ENCODE measurements at places on chromosomes 4 and X.

- DNase-seq = peak; percentile 4
Observed at GRCh38 chrX:33434256-33435092, 223.1 kb upstream of the DMD start.

DNA sequence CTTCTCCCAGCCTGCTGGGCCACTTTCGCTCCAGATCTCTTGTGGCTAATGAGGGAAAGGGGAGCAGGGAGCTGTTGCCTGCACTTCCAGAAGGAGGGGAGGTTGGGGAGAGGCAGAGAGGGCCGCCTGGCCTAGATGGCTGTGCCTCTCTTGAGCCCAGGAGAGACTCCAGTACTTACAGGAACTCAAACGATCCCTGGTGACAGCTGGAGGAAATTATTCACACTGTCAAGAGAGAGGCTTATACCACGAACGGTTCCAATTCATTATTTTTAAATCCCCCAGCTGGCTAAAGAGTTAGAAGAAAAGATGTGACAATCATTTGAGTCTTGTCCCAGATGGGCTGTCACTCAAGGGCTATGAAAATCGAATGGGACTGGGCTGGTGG lies 96.1 kb downstream of the PHKA2 start:
- no peak for DNase-seq

DNA sequence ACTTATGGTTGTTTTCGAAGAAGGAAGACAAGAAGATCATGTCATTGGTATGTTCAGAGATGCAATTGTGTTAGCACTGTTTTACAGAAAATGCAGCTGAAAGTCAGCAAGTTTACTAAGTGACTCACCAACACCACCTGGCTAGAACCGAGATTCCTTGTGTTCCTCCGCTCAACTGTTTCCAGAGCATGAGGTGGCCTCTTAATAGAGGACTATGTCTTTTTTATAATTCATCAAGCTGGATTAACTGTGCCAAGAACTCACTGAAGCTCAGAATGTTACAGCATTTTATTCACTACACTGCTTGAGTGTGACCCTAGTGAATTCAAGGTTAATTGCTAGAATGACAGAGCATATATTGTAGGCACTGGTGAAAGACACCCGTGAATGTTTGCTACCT lies 1573.5 kb upstream of the TENM3 start:
- DNase-seq = no peak

DNA sequence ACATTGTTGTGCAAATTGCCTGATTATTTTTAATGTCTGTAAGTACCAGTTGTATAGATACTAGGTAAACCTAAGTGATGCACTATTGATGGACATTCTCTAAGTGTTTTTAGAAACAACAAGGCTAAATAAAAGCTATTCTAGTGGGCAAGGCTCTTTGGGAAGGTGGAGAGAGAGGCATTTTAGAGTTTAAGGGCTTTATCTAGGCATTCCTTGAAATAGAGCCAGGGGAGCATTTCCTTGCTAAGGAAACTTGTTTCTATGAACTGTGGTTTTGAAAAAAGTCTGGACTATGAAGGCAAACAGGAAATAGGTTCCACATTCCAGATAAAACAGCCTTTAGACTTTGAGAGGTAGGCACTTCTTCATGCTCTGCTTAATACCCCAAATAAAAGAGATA lies 23.8 kb downstream of the BMX start:
- no peak for DNase-seq

DNA sequence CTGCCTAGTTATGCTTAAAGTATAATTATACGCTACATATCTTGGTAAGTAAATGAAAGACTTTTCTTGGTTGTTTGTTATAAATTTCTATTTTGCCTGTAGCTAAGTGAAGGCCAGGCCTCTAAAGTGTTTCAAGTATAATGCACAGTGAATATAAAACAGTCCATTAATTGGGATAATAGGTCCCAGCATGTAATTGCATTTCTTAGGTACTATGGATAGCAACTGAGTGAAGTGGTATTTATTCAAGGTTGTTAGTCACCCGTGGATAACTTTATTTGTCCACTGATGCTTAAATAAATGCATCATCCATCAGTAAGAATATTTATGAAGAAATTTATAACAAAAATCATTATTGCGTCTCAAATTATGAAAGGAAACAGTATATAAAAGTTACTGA lies 59.1 kb downstream of the TEX13C start:
- no peak for DNase-seq

DNA sequence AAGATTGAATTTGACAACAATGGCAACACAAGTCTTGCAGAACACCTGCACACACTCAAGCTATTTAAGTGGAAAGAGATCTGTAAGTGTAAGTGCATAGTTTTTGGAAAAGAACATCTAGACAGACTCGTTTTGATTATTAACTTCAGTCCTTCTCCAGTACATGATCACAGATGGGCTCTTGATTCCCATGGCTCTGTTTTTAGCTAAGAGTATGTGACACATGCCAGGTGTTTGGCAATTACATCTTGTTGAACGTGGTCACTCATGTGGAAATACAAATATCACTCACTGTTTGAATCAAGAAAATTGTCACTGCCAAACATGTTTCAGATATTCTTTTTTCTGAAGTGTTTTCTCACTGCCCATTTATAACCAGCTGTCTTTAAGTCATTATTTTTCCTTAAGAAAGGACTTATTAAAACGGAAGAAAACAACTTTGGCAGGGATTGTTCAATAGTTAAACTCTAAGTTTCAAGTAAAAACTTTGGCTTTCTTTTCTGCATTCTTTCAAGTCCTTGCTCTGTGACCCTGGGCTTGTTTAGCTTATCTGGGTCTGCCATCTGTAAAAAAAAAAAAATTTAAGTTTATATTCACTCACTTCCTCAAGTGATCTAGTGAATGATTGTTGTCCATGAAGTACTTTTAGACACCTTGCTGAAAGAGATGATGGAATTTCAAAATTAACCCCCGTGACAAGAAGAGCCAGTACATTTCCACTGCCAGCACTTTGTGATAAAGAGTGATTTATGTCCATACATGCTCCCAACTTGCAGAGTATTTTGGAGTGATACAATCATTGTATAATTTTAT lies 125.4 kb downstream of the ATXN3L start:
- no peak for DNase-seq

- no peak for DNase-seq
Observed at GRCh38 chr4:15148691-15149090, 146.4 kb downstream of the CPEB2 start.

- no peak for DNase-seq
Observed at GRCh38 chr4:137735561-137736104, 203.3 kb upstream of the PCDH18 start.

GRCh38 chr4:168453146-168453545 lies 27.1 kb downstream of the DDX60L start:
- DNase-seq = no peak

GRCh38 chr4:138226351-138226750 lies 15.8 kb downstream of the SLC7A11 start:
- no peak for DNase-seq

- no peak for DNase-seq
Observed at GRCh38 chrX:9071031-9071650, 37.2 kb upstream of the FAM9B start.

- DNase-seq = no peak
Observed at GRCh38 chr4:107890779-107891178, 40.6 kb upstream of the CYP2U1 start.

DNA sequence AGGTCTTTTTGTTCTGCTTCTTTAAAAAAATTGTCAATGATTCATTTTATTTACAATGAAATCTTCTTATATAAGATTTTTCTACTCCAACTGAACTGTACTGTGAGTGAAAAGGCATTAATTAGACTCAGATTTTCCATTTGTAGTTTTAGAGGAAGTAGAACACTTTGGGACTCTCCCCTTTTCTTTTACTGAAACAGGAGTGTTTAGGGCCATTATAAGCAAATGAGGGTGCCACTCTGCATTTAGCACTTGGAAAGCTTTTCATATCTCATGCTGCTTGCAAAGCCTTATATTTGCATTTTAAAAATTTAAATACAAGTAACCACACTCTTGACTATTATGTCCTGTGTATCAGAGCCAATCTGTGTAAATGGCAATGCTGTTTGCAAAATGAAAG lies 584.3 kb downstream of the KLHL13 start:
- no peak for DNase-seq

DNA sequence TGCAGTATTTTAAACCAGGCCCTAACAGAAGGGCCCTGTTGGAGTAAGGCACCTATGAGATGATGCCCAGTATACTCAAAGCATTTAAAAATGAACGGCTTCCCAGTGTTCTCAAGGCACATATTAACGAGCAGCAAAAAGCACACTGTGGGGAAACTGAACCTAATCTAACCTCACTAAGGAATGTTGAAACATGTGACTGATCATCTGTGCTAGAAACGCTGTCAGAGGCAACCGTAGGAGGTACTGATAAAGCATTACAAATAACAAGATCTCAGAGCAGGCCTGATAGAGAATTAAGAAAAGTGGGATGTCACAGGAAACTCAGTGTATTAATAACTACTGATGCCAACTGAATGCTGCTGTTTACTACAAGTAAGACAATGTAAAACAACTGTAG lies 24.0 kb downstream of the ASB9 start:
- DNase-seq = no peak

- no peak for DNase-seq
Observed at GRCh38 chrX:103503163-103503852, 16.0 kb downstream of the RAB40A start.

- DNase-seq = no peak
Observed at GRCh38 chrX:115494161-115494560, 66.8 kb upstream of the PLS3 start.

DNA sequence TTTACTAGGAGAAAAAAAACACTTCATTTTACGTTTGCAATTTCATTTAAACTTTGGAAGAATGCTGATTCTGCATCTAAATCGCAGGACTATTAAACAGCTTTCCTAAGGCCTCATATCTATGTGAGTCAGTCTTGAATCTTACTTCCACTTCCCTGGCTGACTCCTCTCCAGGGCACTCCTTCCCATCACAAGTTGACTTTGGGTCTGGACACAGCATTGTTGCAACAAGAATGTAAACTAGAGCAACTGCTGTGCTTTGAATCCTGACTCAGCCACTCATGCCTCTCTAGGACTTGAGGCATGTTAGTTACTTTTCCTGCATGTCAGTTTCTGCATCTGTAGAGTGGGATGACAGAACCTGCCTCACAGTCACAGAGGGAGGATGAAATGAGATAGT lies 413.8 kb downstream of the FAT4 start:
- DNase-seq = no peak

DNA sequence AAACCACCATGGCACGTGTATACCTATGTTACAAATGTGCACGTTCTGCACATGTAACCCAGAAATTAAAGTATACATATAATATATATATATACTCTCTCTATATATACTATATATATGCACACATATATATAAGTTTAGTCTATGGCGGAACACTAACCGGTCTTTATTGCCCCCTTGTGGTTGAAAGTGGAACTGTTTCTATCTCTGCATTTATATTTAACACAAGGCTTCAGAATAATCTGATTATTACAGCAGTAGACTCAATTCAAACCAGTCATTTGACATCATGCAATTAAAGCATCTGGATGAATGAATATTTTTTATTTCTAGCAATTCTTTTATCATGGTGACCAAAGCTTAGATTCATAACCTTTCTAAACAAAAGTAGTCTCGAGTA lies 14.6 kb downstream of the RAB9B start:
- peak; percentile 6 for DNase-seq

DNA sequence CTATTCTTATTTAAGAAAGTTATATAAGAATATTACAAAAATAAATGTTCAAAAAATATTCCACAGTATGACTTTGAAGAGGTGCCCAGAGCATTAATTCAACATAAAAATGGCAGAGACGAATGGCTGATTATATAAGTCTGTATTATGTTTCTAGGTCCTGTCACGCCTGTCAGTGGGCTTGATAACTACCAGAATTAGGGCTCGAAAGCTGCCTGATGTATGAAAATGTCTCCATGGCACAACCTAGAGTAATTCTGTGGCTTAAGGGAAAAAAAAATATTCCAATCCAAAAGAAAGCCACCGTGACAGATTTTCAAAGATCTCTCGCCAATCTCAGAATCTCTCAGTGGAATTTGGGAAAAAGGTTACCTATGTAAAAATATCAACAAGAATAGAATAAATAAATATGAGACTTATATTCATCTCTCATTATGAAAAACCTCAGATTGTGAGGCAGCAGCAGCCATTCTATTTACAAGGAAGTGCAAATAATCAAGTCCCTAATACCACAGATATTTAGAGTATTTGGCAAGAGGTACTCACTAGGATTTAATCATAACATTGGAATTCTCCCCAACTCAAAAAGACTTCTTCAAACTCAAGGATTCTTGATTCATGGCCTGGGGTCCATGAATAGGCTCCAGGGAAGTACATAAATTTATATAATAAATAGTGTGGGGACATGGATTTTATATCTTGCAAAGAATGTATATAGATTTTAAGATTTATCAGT lies 489.1 kb upstream of the INTU start:
- no peak for DNase-seq

DNA sequence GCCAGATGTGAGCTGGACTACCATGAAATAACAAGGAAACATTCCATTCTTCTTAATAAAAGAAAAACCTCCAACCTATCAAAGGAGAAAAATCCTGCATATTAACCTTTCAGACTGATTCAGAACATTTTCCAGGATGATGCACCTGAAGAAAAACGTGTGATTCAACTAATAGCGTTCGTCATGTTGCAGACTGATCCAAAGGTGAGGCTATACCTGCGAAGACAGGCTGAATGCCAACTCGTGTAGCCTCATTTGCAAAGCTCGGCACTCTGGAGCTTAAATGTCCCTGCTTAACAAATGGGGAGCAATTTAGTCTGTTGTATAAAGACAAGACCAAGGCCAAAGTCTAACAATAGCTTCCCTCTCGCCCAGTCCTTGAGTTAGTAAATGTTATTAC lies 172.0 kb upstream of the NOCT start:
- DNase-seq = no peak

DNA sequence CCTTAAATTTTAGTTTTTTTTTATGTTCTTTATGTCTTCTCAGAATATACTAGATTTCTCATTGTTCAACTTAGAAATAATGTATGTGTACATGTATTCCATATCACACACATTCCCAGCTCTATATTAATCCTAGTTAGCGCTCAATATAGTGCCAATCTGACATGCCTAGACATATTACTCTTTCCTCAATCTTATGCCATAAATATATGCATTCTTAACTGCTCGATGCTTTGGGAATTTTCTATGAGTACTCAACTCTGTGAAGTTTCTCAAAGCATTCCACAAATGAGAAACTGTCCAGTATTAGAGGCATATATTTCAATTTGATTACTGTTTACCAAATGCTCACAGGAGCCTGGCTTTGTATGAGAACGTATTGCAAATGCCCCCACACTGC lies 231.2 kb upstream of the VEGFC start:
- no peak for DNase-seq

- DNase-seq = no peak
Observed at GRCh38 chr4:10584042-10584441, 100.5 kb downstream of the CLNK start.

DNA sequence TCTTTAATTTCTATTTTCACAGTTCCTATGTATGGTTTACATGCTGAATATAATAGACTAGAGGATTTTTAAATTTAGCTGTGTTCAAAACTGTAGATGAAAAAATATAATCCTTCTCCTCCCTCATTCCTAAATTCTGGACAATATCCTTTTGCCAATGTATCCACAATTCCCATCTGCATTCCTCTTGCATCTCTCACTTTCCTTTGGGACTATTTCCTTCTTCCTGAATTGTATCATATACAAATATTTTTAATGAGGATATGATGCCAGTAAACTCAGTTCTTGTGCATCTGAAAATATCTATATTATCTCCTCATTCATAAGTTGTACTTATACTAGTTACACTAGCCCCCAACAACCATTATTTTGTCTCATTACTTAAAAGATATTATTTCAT lies 46.7 kb downstream of the DDX60L start:
- no peak for DNase-seq

- no peak for DNase-seq
Observed at GRCh38 chrX:129188231-129188630, 335.1 kb downstream of the SMARCA1 start.

- DNase-seq = no peak
Observed at GRCh38 chrX:46573331-46573891, at the start of gene CHST7. Gene CHST7 (plus strand): TSS chrX:46573765. CDS start chrX:46573932, 167 bp downstream.

Data from cerebellar nuclear complex (tissue), 1 donor.